ENCODE measurements at places on chromosomes 6 and 20. TPM values are rescaled to one million over a fixed set of nuclear protein-coding genes. Genes with fewer than 3 reads are reported as not detected.

DNA sequence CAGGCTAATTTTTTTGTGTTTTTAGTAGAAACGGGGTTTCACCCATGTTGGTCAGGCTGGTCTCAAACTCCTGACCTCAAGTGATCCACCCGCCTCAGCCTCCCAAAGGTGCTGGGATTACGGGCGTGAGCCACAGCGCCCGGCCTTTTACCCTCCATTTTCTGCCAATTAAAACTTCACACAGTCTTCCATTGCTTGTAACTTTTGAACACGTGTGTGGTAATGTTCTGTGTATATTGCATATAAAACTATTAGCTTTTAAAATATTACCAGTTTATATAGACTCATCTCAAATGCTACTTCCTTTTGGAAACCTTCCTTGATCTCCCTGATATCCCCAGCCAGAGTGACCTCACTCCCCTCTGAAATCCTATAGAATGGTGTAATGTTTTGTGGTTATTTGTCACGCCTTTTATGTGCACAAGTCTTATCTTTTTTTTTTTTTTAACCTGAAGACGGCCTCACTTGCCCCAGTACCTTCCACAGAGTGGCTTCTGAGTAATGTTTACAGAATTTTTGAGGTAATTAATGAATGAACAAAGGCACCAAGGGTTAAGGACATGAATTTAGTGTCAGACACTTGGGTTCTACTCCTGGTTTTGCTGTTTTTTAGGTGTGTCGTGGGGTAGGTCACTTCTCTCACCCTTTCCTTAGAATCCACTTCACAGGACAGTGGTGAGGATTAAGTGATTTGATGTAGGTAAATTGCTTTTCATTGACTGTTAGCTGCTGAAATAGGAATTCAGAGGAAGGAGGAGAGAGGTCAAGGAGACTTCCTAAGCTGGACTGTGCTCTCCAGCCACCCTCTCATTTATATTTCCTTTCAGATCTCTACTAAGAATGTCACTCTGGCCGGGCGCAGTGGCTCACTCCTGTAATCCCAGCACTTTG, 11.2 kb upstream of the MMP24 start:
- no peaks in the 10 kb centered on the region for H3K4me1 ChIP-seq
- no peaks in the 10 kb centered on the region for H3K36me3 ChIP-seq
- H3K27ac ChIP-seq: no peak overlapping the region
- H3K4me3 ChIP-seq: no peak overlapping the region

The TCEA2 gene
- total RNA-seq: 28.7 TPM

GRCh38 chr20:21323640-21324039, 20.5 kb downstream of the XRN2 start:
- H3K36me3 ChIP-seq: peaks cover 6% of the 10 kb centered on the region
- no peak for DNase-seq
- no peak overlapping the region for H3K4me3 ChIP-seq
- peaks cover 9% of the 10 kb centered on the region for H3K4me1 ChIP-seq
- no peaks in the 10 kb centered on the region for H3K27me3 ChIP-seq

DNA sequence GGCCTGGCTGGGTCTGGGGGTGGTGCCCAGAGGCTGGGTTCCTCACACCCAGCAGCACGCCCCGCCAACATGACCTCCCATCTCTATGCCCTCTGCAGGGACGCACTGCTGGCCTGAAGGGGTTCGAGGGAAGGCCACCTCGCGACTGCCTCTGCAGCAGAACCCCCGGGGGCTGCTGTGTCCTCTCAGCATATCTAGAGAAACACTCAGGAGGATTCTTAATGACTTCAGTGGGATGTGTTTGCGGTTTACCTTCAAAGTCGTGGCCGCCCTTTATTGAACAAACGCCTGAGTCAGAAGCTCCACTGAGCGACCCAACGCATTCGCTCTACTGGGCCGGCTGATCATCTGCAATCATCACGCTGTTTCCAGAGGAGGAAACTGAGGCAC, 54.8 kb upstream of the GATA5 start:
- H3K27me3 ChIP-seq: no peaks in the 10 kb centered on the region
- no peaks in the 10 kb centered on the region for H3K4me1 ChIP-seq
- H3K27ac ChIP-seq: no peak overlapping the region
- DNase-seq: no peak
- H3K4me3 ChIP-seq: no peak overlapping the region

The FAM162B gene
- not detected for total RNA-seq

DNA sequence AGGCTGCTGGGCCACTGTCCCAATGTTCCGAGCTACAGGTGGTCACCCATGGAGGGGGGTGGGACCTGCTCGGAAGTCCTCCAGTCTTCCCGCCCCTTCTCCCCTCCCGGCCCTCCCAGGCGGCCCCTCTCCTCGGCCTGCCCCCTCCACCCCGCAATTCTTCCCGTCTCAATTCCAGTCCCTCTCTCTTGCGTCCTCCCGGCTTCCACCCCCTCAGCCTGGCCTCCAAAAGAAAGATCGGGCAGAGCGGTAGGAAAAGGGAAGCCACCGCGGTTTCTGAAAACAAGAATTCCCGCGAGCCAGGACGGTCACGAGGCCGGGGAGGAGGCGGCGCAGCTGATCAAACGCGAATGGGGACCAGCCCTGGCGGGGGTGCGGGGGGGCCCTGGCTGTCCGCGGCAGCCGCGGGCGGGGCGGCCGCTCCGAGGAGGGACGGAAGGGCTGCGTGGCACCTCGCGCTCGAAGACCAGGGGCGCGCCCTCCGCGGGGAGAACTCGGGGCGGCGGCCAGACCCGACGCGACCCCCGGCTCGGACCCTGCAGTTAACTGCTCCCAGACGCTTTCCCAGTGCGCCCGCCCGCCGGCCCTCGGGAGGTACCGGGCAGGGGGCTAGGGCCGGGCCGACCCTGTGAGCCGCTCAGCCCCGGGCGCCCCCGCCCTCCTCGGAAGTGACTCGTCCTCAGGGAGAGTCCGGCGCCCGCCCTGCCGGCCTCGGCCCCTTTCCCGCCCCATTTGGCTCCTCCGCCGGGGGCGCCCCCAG, 1.0 kb downstream of the PXDC1 start:
- H3K36me3 ChIP-seq: no peaks in the 10 kb centered on the region
- H3K4me1 ChIP-seq: peaks cover 19% of the 10 kb centered on the region
- H3K4me3 ChIP-seq: no peak overlapping the region
- peaks cover 5% of the 10 kb centered on the region for H3K27me3 ChIP-seq
- DNase-seq: peak; percentile 24

DNA sequence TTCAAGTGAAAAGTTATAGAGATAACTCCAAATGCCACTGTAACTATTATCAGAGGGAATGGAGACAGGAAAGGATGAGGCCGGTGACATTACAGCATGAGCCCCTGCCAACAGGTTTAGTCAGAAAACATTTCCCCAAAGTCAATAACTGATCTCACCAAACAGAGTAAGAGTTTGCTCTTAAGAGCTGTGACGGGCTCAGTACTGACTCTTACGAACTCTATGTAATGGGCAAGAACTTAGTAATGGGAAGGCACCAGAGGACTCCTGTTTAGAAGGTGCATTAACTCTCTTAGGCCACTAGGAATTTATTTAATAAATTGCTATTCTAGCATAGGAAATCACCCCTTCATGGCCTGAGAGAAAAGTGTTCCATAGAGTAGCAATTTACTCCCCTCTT, 76.8 kb downstream of the SAMD5 start:
- no peaks in the 10 kb centered on the region for H3K27me3 ChIP-seq
- no peaks in the 10 kb centered on the region for H3K36me3 ChIP-seq
- no peak overlapping the region for H3K4me3 ChIP-seq
- no peaks in the 10 kb centered on the region for H3K4me1 ChIP-seq
- no peak for DNase-seq

The GLP1R gene
- total RNA-seq: 3.0 TPM

DNA sequence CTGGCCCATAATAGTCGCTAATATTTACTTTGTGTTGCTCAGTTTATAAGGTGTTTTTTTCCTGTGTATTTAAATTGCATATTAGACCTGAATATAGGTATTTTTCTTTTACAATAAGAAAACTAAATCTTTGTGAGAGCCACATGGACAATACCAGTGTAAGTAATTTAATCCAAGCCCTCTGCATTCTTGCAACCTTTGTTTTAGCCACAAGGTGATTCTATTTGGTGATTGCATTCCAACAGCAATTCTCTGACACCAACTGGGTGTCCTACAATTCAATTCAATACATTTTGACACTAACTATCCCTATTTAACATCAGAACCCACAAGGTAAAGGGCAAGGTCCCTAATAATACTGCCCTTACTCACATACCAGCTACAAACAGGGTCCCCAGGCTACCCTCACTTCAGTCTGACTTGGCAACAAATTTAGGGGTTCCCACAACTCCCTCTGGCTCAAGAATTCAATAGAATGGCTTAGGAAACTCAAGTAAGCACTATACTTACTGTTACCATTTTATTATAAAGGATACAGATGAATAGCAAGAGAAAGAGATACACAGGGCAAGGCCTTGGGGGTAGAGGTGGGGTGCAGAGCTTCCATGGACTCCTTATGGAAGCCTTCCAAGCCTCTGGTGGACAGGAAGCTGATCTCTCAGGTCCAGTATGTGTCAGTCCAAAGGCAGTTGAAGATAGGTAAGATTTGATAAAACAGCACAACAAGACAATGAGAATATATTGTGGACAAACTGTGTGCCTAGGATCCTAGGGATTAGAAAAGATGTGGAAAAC, 169.3 kb downstream of the CD83 start:
- no peaks in the 10 kb centered on the region for H3K27me3 ChIP-seq
- H3K36me3 ChIP-seq: no peaks in the 10 kb centered on the region

The ADGRG6 gene
- total RNA-seq: 0.05 TPM

The UNC5CL gene
- total RNA-seq: 4.4 TPM

The CSNK2A1 gene
- 92.6 TPM for total RNA-seq

GRCh38 chr6:118770835-118771234, 119.4 kb upstream of the CEP85L start:
- H3K36me3 ChIP-seq: no peaks in the 10 kb centered on the region
- no peak overlapping the region for H3K4me3 ChIP-seq
- DNase-seq: no peak
- H3K4me1 ChIP-seq: peaks cover 14% of the 10 kb centered on the region
- no peaks in the 10 kb centered on the region for H3K27me3 ChIP-seq

The ZBTB46 gene
- 1.1 TPM for total RNA-seq

The UBR2 gene
- total RNA-seq: 44.9 TPM

DNA sequence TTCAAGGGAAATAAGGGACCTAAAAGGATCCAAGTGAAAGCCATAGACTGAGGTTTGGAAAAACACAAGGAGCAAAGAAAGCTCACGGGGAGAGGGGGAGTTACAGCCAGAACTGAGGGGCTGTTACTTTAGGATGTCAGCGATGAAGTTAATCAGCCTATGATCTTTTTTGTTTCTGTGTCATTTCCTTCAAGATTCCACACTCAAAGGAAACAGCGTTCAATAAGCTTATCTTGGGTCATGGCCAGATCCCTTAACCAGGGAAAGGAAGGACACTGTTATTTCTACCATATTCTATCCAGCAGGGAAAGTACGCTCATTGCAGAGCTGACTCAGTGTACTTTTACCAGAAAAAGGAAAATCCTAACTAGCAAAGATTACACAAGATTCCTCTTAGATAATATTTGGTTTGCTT, 132.8 kb downstream of the PFDN4 start:
- no peaks in the 10 kb centered on the region for H3K36me3 ChIP-seq
- H3K4me1 ChIP-seq: no peaks in the 10 kb centered on the region
- H3K27ac ChIP-seq: no peak overlapping the region
- H3K4me3 ChIP-seq: no peak overlapping the region

Data from natural killer cell (primary cell).